Ascending aorta (tissue), 2 donors: ENCODE measurements at places on chromosomes 16 and 17. TPM values are rescaled to one million over a fixed set of nuclear protein-coding genes. Genes with fewer than 3 reads are reported as not detected.

The G6PC1 gene
- not detected for total RNA-seq

The RILP gene
- 103 TPM for total RNA-seq

The XPO6 gene
- total RNA-seq, result 180 TPM

The KRT39 gene
- total RNA-seq, result not detected

DNA sequence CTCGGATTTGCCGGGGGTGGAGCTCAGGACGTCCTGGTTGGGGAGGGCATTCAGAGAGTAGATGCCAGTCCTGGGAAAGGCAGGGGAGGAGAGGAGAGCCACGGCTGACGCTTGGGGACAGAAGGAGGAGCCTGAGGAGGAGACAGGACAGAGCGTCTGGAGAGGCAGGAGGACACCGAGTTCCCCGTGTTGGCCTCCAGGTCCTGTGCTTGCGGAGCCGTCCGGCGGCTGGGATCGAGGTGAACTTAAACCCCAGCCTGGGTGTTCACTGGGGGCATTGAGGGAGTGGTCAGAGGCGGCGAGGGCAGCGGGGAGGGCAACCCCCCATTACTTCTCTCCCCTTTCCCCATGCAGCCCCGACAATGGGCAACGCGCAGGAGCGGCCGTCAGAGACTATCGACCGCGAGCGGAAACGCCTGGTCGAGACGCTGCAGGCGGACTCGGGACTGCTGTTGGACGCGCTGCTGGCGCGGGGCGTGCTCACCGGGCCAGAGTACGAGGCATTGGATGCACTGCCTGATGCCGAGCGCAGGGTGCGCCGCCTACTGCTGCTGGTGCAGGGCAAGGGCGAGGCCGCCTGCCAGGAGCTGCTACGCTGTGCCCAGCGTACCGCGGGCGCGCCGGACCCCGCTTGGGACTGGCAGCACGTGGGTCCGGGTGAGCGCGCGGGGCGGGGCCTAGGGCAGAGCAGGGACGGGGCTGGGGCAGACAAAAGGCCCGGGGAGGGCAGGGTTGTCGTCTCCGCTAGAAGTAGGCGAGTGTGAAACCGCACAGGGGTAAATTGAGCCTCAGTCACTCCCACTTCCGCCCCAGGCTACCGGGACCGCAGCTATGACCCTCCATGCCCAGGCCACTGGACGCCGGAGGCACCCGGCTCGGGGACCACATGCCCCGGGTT, 3.7 kb downstream of the NOL3 start:
- no peaks in the 10 kb centered on the region for H3K27me3 ChIP-seq
- peak overlapping the region; percentile 95 for H3K27ac ChIP-seq
- H3K4me3 ChIP-seq, result peak overlapping the region; percentile 67
- peak; percentile 96 for DNase-seq
- H3K36me3 ChIP-seq, result no peaks in the 10 kb centered on the region
- peaks cover 24% of the 10 kb centered on the region for H3K4me1 ChIP-seq

- H3K27ac ChIP-seq, result peak overlapping the region; percentile 39
- peak overlapping the region; percentile 88 for H3K4me3 ChIP-seq
- H3K36me3 ChIP-seq, result no peaks in the 10 kb centered on the region
- DNase-seq, result no peak
Measured at GRCh38 chr17:1228781-1229348, 41.4 kb upstream of the BHLHA9 start.

GRCh38 chr17:956905-957304, 22.7 kb downstream of the NXN start:
- no peaks in the 10 kb centered on the region for H3K27me3 ChIP-seq
- no peak overlapping the region for H3K27ac ChIP-seq
- no peak for DNase-seq
- H3K36me3 ChIP-seq, result no peaks in the 10 kb centered on the region
- no peak overlapping the region for H3K4me3 ChIP-seq
- peaks cover under 1% of the 10 kb centered on the region for H3K4me1 ChIP-seq
